ENCODE measurements at places on chromosomes 1 and 21.

DNA sequence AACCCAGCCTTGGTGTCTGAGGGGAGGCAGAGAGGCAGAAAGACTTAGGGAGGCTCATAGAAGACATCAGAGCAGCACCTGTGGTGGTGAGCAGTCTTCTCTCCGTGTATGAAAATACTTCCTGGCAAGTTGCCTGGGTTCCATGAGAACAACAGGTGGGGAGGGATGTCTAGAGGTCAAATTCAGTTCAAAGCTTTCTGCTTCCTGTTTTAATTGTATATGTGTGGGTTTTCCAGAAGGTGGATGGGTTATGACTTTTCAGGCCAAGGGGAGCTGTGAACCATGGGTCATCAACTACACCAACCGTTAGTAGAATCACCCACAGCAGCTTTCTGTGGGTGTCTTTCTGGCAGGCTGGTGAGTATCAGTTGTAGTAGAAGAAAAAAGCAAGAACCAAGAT lies 4.1 kb upstream of the FCRL2 start:
- DNase-seq: no peak

DNA sequence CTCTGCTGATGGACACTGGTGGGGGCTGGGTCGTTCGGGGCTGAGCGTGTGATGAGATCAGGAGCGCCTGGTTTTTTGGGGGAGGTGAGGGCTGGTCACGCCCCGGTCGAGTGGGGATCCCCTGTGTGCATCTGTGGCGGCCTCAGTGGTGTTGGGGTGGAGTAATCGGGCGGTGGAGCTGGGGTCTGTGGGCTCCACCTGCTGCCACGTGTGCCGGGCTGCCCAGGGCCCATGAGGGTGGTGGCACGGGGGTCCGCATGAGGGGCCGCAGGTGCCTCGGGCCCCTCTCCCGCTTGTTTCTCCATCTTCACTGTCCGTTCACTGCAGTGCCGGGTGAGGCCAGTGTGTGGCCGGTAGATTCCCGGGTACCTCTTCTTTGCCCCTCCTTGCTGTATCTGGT lies 17.2 kb downstream of the PRKCZ start:
- no peak for DNase-seq

DNA sequence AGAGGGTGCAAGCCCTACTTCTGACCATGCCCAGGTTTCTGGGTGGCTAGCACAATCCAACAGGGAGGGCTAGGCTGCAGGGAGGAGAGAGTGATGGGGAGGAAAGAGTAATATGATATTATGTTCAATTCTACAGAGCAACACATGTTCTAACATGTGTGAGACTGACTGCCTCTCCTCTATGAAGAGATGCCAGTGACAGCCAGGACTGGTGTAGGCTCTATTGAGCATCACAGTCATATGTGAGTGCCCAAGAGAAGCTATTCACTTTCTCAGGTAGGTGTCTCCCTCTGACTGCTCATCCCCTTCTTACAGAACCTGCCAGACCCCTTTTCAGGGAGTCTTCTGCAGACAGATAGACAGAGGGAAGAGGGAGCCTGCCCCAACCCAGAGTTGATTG lies 446.1 kb downstream of the SIPA1L2 start:
- no peak for DNase-seq

DNA sequence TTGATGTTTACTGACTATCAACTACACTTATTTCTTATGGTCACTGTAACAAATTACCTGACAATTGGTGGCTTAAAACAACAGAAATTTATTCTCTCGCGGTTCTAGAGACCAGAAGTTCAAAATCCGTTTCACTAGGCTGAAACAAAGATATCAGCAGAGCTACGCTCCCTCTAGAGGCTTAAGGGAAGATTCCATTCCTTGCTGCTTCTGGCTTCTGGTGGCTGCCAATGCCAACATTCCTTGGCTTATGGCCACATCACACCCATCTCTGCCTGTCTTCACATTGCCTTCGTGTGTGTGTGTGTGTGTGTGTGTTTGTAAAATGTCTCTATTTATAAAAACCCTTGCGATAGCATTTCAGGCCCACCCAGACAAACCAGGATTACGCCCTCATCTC lies 66.4 kb downstream of the LMX1A start:
- DNase-seq: no peak

GRCh38 chr1:165610866-165611265 lies 20.2 kb upstream of the MGST3 start:
- peak; percentile 32 for DNase-seq

DNA sequence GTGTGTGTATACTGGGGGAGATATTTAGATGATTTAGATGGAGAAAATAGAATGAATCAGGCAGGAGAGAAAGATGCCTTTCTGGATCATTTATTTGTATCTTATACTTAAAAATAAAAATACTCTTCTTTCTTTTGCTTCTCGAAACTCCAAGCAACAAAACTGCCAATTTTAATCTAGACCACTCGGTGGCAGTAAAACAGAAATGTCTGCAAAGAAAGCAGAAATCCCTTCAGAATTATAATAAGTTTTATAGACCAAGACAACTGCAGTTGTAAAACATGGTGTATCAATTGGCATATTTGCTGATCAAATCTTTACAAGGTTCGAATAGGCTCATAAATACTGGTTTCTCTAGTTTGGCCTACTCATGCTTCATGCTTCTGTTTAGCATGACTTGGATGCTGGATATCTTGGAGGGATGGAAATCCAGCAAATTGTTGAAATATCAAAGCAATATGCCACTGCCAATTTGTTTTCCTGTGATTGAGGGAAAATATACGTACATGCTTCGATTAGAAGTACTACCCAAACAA lies 15.1 kb upstream of the C1orf87 start:
- DNase-seq: no peak

- peak; percentile 69 for DNase-seq
Observed at GRCh38 chr21:25509862-25510261, 97.4 kb downstream of the MRPL39 start.

DNA sequence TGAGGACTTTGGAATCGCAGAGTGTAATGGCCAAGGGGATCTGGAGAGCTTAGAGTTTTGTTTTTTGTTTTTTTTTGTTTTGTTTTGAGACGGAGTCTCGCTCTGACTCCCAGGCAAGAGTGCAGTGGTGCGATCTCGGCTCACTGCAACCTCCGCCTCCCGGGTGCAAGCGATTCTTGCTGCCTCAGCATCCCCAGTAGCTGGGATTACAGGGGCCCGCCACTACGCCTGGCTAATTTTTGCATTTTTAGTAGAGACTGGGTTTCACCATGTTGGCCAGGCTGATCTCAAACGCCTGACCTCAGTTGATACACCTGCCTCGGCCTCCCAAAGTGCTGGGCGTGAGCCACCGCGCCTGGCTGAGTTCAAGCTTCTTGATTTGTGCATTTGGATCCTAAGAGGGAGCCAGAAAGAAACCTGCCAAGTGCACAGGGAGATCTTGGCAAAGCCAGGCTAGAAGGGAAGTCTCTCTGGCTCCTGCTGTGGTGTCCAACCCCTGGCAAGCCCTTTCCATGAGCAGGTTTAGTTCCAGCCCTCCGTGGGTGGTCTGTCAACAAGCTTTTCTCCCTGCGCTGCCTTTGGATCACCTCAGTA lies 852 bp downstream of the FAAH start:
- DNase-seq: no peak

DNA sequence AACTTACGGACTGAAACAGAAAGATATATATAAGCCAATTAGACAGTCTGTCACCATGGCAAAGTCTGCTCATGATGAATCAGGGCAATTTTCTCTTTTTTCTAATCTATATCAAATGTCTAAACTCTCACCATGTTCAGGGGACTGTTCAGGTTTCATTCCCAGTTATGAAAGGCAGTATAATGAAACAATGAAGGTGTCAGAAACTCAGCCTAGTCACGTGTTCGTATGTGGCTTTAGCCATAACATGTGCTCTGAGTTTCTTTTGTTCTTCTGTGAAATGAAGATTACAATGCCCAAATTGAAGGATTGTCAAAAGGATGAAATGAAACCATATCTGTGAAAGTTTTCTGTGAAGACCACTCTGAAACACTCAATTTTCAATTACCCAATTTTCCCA lies 392.9 kb downstream of the DSCAM start:
- DNase-seq: no peak

DNA sequence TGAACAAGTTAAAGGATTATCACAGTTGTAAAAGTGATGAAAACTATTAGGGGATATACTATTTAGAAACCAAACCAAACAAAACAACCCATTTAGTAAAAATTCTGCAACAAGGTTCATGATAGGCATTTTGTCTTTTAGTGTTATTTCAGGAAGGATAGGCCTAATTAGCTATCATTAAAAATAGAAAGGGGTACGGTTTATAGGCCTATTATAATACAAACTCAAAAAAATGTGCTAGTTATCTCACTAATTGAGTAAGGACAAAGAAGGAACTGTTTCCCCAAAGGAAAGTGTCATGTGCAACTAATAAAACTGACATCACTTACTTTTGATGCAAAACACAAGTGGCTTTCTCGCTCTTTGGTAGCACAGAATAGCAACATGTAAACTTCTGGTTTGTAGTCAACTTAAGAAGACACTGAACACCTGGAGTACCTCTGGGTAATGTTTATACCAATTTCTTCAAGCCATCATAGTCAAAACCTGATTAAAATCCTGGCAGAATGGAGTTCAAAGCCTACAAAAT lies 28.5 kb downstream of the SLC16A1 start:
- DNase-seq: no peak
